ENCODE measurements at places on chromosomes 3 and 15. TPM values are rescaled to one million over a fixed set of nuclear protein-coding genes. Genes with fewer than 3 reads are reported as not detected.

GAP43 gene
- not detected for polyA plus RNA-seq

WDR5B gene
- polyA plus RNA-seq, result 1.8 TPM

MOBP gene
- not detected for polyA plus RNA-seq

NCK1 gene
- polyA plus RNA-seq, result 42.3 TPM

MESP2 gene
- polyA plus RNA-seq, result not detected

- H3K4me1 ChIP-seq, result peaks cover 43% of the 10 kb centered on the region
- peaks cover 4% of the 10 kb centered on the region for H3K36me3 ChIP-seq
- H3K27me3 ChIP-seq, result no peaks in the 10 kb centered on the region
- no peak for DNase-seq
- peak overlapping the region; percentile 95 for H3K27ac ChIP-seq
- no peak overlapping the region for H3K4me3 ChIP-seq
Measured at GRCh38 chr3:33061782-33062181, 35.2 kb downstream of the GLB1 start.

DNA sequence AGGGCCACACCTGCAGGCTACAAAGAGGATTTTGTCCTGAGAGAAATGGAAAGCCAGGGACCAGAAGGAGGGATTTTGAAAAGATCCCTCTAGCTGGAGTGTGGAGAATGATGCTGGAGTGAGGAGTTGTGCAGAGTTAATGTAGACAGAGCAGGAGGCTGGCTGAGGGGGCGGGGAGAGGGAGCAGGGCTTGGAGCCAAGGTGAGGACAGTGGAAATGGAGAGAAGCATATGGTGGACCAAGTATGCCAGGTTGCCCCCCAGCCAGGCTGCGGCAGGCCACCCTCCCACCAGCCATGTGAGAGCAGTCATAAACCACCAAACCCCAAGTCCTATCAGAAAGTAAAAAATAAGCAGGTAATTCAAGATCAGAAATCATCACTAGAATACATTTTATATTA, 14.7 kb downstream of the RARRES1 start:
- no peak for DNase-seq
- no peak overlapping the region for H3K27ac ChIP-seq
- peaks cover 18% of the 10 kb centered on the region for H3K4me1 ChIP-seq
- H3K4me3 ChIP-seq, result no peak overlapping the region
- no peaks in the 10 kb centered on the region for H3K36me3 ChIP-seq
- no peaks in the 10 kb centered on the region for H3K27me3 ChIP-seq

DNA sequence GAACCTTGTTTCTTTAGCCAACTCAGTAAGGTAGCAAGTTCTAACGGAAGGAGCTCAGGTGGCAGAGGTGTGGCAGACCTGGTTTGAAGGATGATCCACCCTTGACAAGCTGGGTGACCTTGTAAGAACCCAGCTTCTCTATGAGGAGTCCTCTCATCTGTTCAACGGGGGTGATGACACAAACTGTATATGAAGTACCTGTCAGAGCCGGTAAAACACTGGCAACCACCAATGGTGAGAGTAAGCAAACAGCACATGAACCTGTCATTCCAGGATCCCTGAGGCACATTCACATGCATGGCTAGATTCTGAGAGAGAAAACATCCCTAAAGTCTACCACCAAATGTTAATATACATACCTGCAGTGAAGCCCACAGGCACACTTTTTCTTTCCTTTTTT, 2.4 kb downstream of the SCAP start:
- DNase-seq, result no peak
- peaks cover 27% of the 10 kb centered on the region for H3K4me1 ChIP-seq
- H3K4me3 ChIP-seq, result peak overlapping the region; percentile 89

- DNase-seq, result no peak
- H3K27me3 ChIP-seq, result no peaks in the 10 kb centered on the region
- no peak overlapping the region for H3K27ac ChIP-seq
- no peaks in the 10 kb centered on the region for H3K36me3 ChIP-seq
- no peak overlapping the region for H3K4me3 ChIP-seq
Measured at GRCh38 chr3:104635872-104636580, 730.7 kb upstream of the ALCAM start.

DNA sequence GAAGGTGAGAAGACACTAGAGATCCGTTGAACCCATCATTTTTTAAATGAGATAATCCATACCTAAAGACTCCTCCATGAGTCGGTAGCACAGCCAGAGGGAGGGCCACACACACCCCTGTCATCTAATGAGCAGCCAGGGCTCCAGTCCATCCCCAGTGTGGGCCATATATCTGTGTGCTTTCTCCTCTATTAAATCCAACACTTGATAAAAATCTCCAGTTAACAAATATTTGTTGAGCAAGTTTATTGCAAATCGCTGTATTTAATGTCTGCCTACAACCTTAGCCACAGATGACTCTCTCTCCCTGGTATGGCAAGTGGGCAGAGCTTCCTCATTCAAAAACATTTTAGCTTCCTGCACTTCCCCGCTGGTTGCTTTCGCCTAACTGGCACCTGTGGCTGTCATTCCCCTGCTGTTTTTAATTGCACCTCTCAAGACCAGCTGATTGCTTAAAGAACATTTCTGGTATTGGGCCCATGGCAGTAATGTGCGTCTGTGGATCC, 82.8 kb downstream of the SMAD3 start:
- H3K4me3 ChIP-seq, result peak overlapping the region; percentile 65
- no peaks in the 10 kb centered on the region for H3K36me3 ChIP-seq
- no peaks in the 10 kb centered on the region for H3K27me3 ChIP-seq
- peak overlapping the region; percentile 50 for H3K27ac ChIP-seq
- peak; percentile 51 for DNase-seq

DNA sequence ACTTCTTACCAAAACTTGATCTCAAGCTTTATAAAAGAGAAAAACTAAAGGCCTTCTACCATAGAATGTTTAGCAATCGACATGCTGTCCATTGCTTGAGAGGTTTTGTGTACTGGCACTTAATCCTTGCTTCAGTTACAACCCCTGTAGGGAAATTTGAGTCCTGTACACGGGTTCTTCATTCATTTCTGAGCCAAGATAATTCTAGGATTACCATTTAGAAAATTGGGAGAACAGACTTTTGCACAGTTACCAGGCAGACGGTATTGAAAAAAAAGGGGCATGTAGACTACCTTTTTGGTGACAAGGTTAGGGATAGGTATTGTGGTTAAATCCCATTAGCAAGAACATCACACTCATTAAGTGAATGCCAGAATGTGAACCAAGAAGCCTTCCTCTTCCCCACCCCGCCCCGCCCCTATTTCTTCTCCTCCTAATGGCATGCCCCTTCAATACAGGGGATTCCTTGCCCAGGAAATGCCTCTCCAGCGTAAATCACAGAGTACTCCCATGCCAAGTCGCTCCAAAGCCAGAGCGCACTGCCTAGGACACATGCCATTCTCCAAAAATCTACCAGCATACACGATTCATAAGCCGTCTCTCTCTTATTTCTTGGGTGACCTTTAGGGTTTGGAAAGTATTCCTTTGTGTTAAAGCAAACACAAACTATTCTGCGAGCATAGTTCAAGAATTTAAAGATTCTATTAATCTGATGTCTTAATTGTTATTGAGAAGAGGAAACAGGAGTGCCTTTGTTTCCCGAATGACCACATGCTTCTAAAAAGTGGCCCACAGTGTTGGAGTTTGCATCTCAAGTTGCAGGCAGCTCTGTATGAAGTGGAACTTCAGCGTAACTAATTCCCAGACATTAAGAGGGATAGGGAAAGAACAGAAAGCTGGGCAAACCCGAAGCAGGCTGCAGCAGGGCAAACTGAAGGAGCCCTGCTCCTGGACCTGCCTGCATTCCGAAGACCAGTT, 164.0 kb upstream of the NR2F2 start:
- no peaks in the 10 kb centered on the region for H3K36me3 ChIP-seq
- no peak overlapping the region for H3K4me3 ChIP-seq
- no peaks in the 10 kb centered on the region for H3K4me1 ChIP-seq
- peaks cover 9% of the 10 kb centered on the region for H3K27me3 ChIP-seq
- no peak for DNase-seq
- no peak overlapping the region for H3K27ac ChIP-seq

DNA sequence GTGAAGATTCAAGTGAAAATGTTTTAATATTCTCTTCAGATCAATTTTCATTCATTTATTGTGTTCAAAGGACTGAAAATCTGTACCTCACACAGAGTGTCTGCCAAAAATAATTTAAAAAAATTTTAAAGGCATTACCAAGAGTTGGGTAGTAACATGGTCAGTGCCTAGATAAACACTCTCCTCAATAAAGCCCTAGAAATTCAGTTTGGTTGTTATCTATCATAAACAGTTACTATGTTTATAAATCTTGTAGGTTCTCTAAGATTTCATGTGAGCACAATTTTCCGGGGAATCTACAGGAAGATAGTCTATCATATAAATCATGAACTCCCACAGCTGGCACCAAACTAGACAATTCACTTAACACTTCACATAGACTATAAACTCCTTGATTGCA, 128.6 kb downstream of the GSK3B start:
- H3K36me3 ChIP-seq, result peaks cover 12% of the 10 kb centered on the region
- H3K27ac ChIP-seq, result no peak overlapping the region
- H3K4me3 ChIP-seq, result no peak overlapping the region
- no peaks in the 10 kb centered on the region for H3K27me3 ChIP-seq
- DNase-seq, result no peak

DNA sequence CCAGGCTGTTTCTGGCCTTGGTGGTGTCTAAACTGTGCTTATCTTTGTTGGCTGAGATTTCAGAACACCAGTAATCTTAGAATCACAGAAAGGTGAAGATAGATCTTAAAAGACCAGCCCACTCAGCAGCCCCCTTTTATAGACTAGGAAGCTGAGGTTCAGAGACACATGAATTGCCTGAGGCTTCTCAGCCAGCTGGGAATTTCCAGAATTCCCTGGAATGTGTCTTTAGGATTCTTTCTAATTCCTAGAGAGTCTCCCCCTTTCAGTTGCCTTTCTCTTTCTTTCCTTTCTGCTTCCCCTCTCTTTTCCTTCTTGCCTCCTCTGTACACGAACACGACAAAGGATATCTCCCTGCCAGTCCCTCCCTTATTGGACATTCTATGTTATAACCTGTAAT, 19.5 kb downstream of the ANKUB1 start:
- H3K36me3 ChIP-seq, result no peaks in the 10 kb centered on the region
- DNase-seq, result no peak
- peaks cover 18% of the 10 kb centered on the region for H3K27me3 ChIP-seq
- no peaks in the 10 kb centered on the region for H3K4me1 ChIP-seq

DNA sequence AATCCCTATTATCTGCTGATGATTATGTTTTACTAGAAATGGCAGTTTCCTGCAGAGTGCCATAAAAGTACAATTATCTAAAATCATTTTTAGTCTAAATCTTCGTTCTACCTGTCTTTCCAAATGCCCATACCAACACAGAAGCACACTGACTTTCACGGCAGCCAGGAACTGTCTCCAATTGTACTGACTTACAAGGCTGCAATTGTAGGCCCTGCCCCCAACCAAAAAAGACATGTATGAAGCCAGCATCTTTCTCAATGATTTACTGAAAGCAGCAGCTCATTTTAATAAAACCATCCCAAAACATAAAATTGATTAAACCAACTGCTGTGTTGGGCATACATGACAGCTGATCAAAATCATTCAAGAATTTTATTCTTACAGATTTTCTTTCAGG, 119.0 kb downstream of the TBC1D5 start:
- H3K4me3 ChIP-seq, result no peak overlapping the region
- peaks cover 10% of the 10 kb centered on the region for H3K4me1 ChIP-seq
- H3K36me3 ChIP-seq, result peaks cover 14% of the 10 kb centered on the region
- H3K27me3 ChIP-seq, result no peaks in the 10 kb centered on the region

DNA sequence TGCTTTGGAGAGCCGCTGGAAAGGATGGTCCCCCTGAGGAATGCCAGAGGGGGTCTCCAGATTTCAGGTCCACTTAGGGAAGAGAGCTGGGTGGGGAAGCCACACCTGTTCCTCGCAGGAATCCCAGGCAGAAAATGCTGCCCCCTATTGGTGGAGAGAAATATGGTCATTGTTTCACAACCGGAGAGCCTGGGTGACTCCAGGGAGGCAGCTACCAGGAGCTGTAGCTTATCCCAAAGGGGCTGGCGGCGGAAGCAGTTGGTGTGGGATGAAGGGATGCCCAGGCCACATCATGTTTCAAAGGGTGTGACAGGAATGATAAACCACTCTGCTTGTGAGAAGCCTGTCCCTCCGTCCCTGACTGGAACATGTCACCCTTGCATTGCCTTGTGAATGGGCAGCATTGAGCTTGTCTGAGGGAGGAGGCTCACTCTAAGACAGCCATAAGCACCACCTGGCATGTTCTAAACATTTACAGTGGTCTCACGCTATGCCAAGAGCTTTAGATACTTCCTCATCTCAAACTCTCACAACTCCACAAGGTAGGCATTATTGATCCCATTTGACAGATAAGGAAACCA, 34.5 kb downstream of the POMGNT2 start:
- peaks cover 11% of the 10 kb centered on the region for H3K27me3 ChIP-seq
- no peak for DNase-seq
- H3K27ac ChIP-seq, result no peak overlapping the region
- H3K36me3 ChIP-seq, result no peaks in the 10 kb centered on the region
- no peaks in the 10 kb centered on the region for H3K4me1 ChIP-seq

DNA sequence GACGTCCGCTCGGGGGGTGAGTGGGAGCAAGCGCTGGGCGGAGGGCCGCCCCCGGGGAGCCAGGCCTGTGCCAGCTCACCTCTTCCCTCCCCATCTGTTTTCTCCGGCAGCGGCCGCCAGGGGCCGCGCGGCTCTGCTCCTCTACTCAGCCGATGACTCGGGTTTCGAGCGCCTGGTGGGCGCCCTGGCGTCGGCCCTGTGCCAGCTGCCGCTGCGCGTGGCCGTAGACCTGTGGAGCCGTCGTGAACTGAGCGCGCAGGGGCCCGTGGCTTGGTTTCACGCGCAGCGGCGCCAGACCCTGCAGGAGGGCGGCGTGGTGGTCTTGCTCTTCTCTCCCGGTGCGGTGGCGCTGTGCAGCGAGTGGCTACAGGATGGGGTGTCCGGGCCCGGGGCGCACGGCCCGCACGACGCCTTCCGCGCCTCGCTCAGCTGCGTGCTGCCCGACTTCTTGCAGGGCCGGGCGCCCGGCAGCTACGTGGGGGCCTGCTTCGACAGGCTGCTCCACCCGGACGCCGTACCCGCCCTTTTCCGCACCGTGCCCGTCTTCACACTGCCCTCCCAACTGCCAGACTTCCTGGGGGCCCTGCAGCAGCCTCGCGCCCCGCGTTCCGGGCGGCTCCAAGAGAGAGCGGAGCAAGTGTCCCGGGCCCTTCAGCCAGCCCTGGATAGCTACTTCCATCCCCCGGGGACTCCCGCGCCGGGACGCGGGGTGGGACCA, 632 bp upstream of the CRELD1 start:
- peaks cover 30% of the 10 kb centered on the region for H3K4me1 ChIP-seq
- H3K4me3 ChIP-seq, result peak overlapping the region; percentile 97
- H3K36me3 ChIP-seq, result peaks cover 9% of the 10 kb centered on the region

DNA sequence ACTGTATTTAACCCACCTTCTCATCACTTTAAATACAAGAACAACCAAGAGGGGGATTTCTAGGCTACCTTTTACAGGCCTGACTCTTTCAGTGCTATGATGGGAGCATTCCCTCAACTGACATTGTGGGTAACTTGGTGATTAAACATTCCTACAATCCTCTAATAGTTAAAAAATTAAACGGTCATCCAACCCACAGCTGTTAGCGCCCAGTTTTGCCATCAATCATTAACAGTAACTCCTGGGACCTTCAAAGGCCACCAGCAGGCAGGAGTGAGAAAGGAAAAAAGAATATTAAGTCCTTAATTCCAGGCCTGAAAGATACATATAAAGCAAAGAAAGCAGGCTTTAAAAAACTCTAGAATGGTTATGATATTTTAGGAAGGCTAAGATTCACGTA, 512.1 kb downstream of the MAGI1 start:
- DNase-seq, result no peak
- no peaks in the 10 kb centered on the region for H3K4me1 ChIP-seq
- no peak overlapping the region for H3K27ac ChIP-seq
- H3K4me3 ChIP-seq, result no peak overlapping the region
- no peaks in the 10 kb centered on the region for H3K27me3 ChIP-seq

- no peak for DNase-seq
- peaks cover 34% of the 10 kb centered on the region for H3K27me3 ChIP-seq
- H3K36me3 ChIP-seq, result peaks cover 21% of the 10 kb centered on the region
- H3K27ac ChIP-seq, result no peak overlapping the region
- H3K4me3 ChIP-seq, result no peak overlapping the region
- H3K4me1 ChIP-seq, result peaks cover 8% of the 10 kb centered on the region
Measured at GRCh38 chr3:160041465-160041864, 52.8 kb downstream of the IL12A start.
